ENCODE measurements at places on chromosomes 4 and X.

GRCh38 chrX:71659959-71660358 lies 7.4 kb upstream of the LOC101059915 start:
- DNase-seq = no peak

DNA sequence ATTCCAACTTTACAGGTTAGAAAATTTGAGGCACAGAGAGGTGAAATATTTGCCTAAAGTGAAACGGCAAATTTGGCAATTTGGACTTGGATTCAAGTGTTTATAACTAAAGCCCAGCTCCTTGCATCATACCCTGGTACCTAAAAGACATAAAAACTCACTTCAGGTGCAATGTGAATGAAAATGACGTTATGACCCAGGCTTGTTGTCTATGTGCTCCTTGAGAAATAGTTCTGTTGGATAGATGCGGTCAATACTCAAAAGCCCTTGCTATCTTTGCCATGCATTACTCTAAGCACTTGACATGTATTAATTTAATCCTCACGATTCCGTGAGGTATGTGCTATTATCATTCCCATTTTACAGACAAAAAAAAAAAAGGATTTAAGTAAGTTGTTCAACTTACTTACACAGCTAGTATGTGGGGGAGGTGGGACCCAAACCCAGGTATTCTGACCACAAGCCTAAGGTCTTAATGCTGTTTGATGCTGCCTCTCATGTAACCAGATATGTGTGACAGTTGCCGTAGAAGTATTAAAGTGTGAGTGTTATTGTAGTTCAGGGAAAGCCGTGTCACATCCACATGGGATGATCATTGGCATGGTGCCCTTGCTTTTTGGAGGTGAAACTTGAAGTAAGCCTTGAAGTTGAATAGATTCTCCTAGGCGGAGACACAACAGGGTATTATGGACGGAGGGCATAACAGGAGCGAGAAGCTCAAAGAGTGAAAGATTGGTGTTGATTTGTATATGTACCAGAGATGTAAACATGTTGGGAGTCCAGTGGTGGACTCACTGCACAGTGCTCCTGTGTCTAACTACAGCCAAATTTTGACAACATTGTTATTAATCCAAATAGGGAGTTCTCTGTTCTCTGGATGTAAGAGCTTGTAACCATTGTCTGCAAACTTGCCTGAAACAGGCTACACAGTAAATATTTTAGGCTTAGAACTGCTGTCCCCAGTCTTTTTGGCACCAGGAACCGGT lies 3.1 kb downstream of the SCML1 start:
- DNase-seq = no peak

- no peak for DNase-seq
Observed at GRCh38 chr4:40621592-40622512, 7.8 kb downstream of the RBM47 start.

DNA sequence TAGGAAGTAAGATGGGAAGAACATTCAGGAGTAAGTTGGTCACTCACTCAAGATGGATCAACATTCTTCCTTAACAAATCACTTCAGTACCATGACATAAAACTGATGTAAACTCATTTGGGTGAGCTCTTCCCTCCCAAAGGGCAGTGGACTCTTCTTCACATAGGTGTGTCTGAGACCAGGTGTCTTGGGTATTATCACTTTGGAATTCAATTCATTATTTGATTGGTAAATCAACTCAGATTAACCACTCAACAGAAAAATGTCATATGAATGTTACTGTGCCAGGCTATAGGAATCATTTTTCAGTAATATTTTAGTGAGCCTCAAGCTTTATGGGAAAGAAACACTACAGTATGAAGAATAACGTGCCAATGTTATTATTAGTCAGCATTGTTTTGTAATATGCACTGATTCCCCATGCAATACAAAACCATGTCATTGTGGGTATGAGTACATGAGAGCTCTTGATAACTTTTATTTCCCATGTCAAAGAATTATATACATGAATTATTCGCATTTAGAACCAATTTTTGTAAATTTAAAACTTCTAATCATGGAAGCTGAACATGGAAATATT lies 58.6 kb upstream of the ETNPPL start:
- no peak for DNase-seq

- no peak for DNase-seq
Observed at GRCh38 chr4:181692965-181693364, 550.2 kb upstream of the TENM3 start.

- no peak for DNase-seq
Observed at GRCh38 chr4:27819246-27819645, 958.6 kb downstream of the STIM2 start.

DNA sequence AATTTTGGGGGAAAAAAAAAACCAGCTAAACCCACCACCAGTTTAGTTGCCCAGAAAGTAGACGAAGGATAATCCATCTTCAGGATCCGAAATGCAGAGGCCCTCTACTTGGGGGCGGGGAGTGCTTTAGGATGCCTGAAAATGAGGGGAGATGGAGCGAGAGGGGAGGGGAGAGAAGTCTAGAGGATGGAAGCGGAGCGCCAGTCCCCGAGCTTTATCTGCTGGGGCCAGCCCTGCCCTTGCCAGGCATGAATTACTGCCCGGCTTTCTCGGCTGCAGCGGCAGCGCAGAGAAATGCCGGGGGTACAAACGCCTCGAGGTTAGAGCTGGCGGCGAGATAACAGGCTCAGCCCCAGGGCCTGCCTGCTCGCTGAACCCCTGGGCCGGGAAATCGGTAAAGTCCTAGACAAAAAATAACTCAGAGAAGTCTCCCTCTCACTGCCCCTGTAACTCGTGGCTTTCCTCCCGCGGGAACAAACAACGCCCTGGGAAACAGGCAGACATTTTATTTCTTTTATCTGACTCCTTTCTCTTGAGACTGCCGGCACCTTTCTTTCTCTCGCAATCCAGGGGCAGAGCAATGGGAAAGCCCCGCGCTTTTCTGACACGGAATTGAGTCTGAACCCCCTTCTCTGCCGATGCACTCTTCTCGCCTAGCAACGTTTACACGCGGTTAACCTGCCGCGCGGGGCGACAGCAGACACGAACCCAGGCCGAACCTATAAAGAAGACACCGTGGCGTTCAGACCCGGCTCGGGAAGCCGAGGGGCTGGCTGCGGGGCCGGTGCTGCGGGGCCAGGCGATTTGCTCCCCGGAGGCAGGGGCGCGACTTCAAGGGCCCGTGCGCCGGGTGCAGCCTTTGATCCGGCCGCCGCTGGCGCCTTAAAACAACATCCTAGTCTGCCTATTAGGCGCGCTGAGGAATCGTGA lies 3.1 kb upstream of the MSX1 start:
- DNase-seq = no peak

DNA sequence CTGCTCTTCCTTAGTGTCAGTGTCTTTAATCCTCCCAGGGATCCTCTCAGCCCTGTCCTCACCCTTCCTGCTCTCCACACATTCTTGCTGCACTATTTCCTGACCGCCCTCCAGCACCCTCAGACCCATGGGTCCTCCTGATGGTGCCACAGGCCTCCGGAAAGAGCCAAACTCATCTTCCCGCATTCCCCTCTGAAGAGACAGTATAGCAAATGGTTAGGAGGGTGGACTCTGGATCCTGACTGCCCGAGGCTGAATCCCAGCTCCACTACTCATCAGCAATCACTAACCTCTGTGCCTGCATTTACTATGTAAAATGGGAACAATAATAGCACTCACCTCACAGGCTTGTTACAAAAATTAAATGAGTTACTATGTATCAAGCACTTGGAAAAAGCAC lies 6.2 kb downstream of the SUV39H1 start:
- DNase-seq = no peak
